T follicular helper cell (primary cell): ENCODE measurements at places on chromosomes 3 and 15.

GRCh38 chr15:74657846-74658245 is 38.0 kb downstream of the EDC3 start:
- no peak for DNase-seq

- no peak for DNase-seq
These were observed 213.0 kb upstream of the TBC1D5 start for GRCh38 chr3:17955411-17955810.

GRCh38 chr15:78159395-78159794 is 10.2 kb downstream of the IDH3A start:
- DNase-seq: no peak

- DNase-seq: no peak
These were observed 14.4 kb upstream of the GNAI2 start for GRCh38 chr3:50221411-50222168.
